ENCODE measurements at places on chromosomes 7 and 10. TPM values are rescaled to one million over a fixed set of nuclear protein-coding genes. Genes with fewer than 3 reads are reported as not detected.

GRCh38 chr7:112143136-112143535, 63.1 kb downstream of the DOCK4 start:
- DNase-seq, result no peak

- no peak for DNase-seq
These were observed 213.1 kb downstream of the TPK1 start for GRCh38 chr7:144622745-144623144.

DNA sequence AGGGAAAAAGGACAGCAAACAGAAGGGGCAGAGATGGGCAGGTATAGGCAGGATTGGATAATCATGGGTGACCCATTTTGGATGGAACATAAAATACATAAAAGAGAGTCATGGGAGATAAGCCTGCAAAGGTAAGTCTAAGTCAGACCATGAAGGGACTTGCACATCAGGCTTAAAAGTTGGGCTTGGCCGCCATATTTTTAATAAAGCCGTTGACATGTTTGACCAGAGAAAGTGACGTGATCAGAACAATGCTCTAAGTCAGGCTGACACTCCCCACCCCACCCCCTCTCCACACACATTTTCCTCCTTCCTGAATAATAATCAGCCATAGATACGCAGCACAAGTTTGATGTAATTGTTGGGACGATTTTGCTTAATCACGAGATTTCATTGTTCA, 54.0 kb downstream of the MRPL32 start:
- no peak for DNase-seq

- DNase-seq, result no peak
These were observed 284.9 kb upstream of the PLXDC2 start for GRCh38 chr10:19531324-19531723.

The VSIR gene
- 6.1 TPM for polyA plus RNA-seq

DNA sequence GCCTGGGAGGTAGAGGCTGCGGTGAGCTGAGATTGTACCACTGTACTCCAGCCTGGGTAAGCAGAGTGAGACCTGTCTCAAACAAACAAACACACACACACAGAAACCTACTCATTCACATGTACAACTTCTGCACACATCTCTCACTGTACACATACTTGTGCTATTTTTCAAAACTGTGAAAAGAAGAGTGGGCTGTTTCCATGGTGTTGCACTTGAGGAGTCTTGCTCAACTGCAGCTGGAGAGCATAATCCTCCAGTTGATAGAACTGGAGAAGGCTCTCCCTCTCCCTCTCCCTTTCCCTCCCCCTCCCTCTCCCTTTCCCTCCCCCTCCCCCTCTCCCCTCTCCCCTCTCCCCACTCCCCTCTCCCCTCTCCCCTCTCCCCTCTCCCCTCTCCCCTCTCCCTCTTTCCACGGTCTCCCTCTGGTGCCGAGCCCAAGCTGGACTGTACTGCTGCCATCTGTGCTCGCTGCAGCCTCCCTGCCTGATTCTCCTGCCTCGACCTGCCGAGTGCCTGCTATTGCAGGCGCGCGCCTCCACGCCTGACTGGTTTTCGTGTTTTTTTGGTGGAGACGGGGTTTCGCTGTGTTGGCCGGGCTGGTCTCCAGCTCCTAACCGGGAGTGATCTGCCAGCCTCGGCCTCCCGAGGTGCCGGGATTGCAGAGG, 43.7 kb upstream of the DLD start:
- no peak for DNase-seq

GRCh38 chr7:24135003-24135817, 148.8 kb upstream of the NPY start:
- no peak for DNase-seq

DNA sequence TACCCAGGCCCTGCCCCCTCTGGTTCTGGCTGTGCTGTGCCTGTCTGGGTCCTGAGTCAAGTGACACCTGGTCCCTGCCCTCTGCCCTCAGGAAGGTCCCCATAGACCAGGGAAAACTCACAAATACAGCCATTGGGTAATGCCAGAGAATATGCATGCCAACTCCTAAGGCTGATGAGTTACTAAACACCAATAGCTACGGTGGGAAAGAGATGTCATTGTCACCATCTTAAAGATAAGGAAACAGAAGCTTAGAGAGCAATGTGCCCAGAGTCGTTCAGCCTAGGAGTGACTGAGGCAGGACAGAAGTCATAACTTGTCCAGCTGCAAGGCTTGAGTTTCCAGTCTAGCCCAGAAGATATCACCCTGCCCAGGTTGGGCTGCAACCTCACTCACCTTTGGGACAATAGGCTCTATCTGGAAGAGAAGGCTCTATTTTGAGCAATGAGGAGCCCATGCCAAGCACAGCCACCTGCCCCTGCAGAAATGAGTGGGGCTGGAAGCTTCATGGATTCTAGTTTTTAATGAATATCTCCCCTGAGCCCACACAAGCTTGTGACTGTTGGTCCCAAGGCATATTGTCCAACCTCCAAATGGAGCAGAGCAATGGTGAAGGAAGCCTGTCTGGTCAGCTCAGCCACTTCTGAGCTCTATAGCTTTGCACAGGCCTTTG, 42.6 kb downstream of the ZNF273 start:
- DNase-seq, result no peak

The NHLRC2 gene
- 2.0 TPM for polyA plus RNA-seq

DNA sequence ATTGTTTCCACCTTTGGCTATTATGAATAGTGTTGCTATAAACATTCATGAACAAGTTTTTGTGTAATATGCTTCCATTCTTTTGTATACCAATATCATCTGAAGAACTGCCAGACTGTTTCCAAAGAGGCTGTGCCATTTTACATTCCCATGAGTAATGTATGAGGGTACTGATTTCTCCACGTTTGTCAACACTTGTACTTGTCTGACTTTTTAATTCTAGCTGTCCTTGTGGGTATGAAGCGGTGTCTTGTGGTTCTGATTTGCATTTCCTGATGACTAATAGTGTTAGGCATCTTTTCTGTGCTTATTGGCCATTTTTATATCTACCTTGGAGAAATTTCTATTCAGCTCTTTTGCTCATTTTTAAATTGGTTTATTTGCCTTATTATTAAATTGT, 52.8 kb downstream of the LSMEM1 start:
- DNase-seq, result no peak

DNA sequence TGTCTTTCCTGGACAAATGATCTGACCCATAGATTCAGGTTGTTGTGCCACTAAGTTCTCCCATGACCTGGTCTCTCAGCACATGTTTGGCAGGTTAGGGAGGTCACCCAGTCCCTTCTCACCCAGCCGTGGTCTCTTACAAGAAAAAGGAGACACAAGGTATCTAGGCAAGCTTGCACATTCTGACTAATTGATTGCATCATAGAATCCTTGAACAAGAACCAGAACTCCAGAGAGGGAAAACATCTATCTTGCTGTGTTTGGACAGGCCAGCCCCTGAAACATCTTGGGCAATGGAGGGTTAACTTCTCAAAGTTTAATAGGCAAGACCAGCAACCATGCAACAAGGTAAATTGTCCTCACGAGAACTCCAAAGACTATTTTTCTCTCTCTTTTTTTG, 8.5 kb upstream of the HK1 start:
- peak; percentile 4 for DNase-seq

GRCh38 chr7:12490107-12490688, 80.3 kb upstream of the SCIN start:
- peak; percentile 38 for DNase-seq

The AKR1C8 gene
- polyA plus RNA-seq, result not detected

The HSPA14 gene
- 19.6 TPM for polyA plus RNA-seq

The PKD2L1 gene
- not detected for polyA plus RNA-seq

- no peak for DNase-seq
These were observed 59.8 kb downstream of the SLC16A12 start for GRCh38 chr10:89475591-89475998.

- no peak for DNase-seq
These were observed 25.4 kb upstream of the USP6NL start for GRCh38 chr10:11636697-11637303.

DNA sequence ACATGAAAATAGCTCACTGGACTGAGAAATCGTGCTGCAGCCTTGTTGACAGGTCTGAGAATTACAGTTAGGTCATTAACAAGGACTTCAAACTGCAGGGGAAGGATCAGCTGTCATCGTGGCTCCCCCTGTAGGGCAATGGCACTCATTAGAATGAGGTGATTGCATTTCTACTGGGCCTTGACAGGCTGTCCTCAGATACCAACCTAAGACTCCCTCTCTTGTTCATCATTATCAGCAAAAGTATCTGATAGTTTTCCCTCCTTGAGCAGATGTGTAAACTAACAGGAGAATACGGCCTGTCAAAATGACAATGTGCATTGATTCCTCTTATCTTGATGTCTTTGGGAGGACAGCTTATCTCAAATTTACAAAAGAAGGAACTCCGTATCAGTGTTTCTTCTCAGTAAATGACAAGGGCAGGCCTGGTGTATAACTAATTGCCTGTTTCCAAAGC, 648.5 kb upstream of the LRRN3 start:
- peak; percentile 19 for DNase-seq

DNA sequence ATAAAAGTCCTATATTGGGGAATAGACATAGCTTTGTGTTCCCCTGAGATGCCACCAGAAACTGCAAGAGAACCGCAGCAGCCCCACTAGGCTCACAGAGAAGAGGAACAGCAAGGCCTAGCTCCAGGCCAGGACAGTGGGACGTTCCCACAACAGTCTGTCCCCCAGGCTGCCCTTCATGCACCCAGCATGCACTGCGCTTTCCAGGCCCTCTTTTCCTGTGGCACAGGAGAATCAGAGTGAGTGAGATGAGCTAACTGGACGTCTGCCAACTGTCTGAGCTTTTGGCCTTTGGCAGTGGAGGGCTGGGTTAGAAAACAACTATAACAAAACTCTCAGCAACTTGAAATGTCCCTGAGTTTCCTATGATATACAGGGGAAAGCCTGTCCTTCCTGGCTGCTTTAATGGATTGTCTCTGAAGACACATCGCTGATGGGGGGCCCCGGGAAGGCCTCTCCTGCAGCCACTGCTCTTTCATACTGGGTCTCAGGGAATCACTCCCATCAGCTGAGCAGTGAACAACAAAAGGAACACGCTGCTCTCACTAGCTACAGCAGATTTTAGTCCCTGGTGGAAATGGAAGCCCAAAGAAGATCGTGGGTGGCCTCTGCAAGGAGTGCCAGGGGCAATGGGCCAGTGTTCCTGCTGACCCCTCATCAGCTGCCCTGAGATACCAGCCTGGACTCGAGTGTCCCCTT, 53.5 kb downstream of the PODXL start:
- DNase-seq, result peak; percentile 18

- DNase-seq, result no peak
These were observed 332.1 kb downstream of the PTPRN2 start for GRCh38 chr7:158255558-158255957.

DNA sequence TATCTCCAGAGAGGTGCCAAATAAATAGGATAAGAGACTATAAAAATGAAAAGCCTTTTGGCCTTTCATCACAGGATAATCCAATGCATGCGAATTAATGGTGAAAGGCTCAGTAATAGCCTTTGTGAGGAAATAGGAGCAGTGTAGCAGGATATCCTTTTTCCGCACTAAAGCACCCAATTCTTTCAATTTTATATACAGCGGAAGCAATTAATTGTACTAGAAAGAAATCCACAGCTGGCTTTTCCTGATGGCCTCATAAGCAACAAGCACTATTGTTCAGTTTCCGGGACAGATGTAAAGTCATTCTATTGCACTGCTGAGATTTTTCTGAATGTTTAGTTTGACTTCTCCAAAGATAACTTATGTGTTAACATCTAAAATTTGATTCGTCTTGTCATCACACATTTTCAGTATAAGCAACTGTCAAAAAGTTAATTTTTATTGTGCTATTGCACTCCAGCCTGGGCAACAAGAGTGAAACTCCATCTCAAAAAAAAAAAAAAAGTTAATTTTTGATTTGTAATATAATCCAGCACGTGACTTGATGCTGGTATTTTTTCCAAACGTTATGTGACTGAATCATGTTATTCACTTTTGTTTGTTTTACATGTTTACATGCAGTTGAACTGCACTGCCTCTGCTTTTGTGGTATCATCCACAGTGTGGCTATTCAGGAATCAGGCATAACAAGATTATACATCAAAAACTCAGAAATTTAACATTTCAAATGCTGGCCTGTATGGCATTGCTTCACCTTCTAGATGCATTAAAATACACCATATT, 8.4 kb upstream of the BMPR1A start:
- no peak for DNase-seq

DNA sequence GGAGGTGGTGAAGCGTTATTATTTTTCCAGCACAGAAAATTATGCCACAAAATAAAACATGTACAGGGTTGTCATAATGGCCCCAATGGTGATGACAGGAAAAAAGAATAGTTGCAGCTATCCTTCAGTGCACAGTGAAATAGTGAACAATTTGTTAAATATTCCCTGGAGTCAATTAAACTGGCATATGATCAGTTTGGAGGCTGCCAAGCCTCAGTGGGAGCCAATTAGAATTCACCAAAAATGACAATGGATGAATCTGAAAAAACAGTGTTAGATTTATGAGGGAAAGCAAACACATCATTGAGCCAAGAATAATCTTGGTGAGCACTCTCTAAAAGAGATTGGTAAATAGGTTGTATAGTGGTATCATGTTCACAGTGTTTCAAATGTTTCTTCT, 146.3 kb downstream of the OTUD1 start:
- no peak for DNase-seq

DNA sequence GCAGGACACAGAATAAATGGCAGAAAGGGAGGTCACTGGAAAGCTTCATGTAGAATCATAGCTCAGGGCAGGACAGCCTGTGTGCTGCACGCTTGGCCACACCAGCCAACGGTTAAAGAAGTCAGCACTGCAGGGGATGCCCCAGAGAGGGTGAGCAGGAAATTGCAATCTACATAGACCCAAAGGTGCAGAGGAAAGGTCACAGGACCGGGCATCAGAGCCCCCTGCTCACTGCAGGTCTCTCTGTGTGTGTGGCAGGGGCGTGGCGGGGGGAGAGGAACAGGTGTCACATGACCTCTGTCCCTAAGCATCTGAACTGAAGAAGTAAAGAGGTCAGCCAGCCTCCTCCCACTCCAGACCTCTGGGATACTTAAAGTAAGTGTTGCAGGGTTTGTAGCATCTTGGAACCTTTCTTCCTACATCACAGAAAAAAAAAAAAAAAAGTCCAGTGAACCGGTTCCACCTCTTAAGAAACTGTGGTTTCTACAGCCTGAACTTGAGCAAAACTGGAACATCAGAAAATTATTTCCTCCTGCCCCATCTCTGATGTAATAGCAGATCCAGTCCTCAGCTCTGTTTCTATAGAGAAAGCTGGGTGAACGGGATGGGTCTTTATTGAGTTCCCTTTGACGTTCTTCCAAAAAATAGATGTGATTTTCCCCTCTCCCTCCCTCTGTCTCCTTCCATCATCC, 64.3 kb downstream of the RGS10 start:
- DNase-seq, result no peak

DNA sequence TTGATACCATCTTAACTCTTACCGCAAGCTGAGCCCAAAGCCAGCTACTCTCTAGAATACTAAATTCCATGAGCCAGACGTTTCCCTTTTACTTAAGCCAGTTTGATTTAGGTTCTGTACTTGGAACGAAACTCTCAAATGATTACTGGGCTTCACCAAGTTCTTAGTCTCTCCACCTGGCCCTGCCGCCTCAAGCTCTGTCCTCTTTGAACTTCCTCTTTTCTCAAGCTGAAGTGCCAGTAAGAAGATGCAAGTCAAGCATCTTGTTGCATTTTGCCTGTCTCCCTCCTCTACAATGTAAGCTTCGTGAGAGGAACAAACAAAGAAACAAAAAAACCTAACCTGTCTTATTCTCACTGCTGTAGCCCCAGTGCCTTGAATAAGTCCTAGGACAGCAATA, 358.2 kb upstream of the NPVF start:
- DNase-seq, result no peak

- no peak for DNase-seq
These were observed 64.9 kb downstream of the STEAP1B start for GRCh38 chr7:22435105-22435504.
